ENCODE measurements at places on chromosomes 11 and 22.

- peak; percentile 65 for DNase-seq
These were observed 66.5 kb downstream of the DBX1 start for GRCh38 chr11:20093775-20094174.

DNA sequence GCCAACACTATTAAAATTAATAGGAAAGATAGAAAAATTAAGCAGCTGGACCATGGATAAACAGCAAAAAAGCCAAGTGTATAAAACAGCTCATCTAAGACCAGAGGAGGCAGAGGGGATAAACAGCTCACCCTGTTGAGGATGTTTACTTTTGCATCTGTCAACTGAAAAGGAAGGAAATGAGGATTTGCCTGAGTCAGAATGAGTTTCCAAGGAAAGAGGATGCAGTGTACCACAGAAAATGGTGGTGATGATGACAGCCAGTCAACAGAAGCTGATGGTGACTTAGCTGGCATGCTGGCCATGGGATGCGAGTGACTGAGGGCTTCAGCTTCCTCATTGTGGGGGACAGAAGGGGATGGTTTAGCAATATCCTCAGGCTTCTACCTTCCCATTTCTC is 183.5 kb downstream of the KIRREL3 start:
- peak; percentile 54 for DNase-seq

GRCh38 chr11:93988455-93988854 is 32.7 kb upstream of the HEPHL1 start:
- no peak for DNase-seq

- peak; percentile 14 for DNase-seq
These were observed 52.1 kb downstream of the GDPD4 start for GRCh38 chr11:77249427-77249826.

- peak; percentile 29 for DNase-seq
These were observed 529.5 kb downstream of the SOX6 start for GRCh38 chr11:15826826-15827225.

GRCh38 chr11:44648109-44648508 is 78.7 kb upstream of the TSPAN18 start:
- no peak for DNase-seq
